ENCODE measurements at places on chromosomes 3 and 15.

- no peak for DNase-seq
Measured at GRCh38 chr3:156227704-156228103, 107.3 kb downstream of the KCNAB1 start.

GRCh38 chr3:178646186-178646862 is 110.1 kb downstream of the KCNMB2 start:
- DNase-seq, result no peak

GRCh38 chr3:53709860-53710674 is 136.2 kb downstream of the CHDH start:
- DNase-seq, result peak; percentile 49

DNA sequence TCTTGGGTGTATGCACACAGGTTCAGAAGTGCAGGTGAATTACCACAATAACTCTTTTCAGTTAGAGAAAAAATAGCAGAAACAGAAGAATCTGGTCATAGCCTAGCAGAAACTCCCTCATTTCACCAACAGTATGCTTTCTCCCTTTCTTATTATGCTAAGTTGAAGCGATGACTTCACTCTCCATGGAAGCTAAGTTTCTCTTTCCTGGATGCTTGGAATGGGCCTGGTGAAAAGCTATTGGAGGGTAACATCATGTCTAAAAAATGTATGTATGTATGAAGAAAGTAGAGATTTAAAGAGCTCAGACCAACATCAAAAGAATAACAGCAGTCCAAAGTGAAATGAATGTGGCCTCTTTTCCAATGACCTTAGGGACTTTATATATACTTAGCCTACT is 145.5 kb downstream of the TIGIT start:
- peak; percentile 56 for DNase-seq

- peak; percentile 62 for DNase-seq
Measured at GRCh38 chr3:193605876-193606275, 12.9 kb downstream of the OPA1 start.

DNA sequence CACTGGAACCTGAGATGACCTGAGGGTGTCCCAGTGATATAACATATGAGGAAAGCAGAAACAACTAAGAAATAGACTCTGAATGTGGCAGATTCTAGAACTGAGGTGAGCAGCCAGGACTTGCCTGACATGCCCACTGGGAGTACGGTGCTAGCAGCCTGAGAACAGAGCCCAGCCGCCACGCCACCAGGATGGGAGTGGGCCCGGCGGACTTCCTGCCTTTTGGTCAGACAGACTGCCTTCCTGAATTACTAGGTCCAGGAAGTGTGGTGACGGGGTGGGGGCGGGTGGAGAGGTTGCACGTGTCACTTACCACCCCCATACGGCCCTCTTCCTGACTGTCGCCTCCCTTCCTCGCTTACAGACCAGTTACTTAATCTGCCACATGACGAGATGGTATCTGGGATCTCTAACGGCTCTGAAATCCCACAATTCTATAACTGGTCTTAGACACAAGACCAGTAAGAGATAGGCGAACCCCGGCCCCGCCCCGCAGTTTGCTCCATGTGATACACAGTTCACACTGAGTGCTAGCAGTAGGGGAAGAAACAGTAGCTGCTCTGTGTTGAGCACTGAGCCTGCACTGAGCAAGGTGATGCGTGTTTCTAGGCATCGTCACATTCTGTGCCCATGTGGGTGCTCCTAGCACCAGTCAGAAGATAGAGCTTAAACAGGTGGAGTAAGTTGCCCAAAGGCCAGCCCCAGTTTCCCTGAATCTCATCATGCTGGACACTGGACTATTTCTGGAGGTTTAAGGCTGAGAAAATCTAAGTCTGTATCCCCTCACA is 95.7 kb downstream of the CPN2 start:
- no peak for DNase-seq

GRCh38 chr3:154690413-154690812 is 260.4 kb upstream of the GPR149 start:
- DNase-seq, result no peak

DNA sequence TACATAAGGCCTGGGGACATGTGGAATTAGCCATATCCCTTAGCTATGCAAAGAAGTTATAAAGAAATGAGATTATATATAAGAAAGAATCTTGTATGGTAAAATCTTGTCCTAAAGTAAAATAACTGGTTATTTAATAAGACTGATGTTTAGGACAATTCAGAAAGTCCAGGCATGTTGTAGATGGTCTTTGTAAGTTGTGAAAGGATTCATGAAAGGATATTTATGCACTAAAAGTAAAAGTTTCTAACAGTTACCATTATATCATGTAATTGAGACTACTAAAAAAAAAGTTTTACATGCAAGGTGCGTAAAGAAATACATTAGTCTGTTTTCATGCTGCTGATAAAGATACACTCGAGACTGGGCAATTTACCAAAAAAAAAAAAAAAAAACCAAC is 146.3 kb downstream of the FMN1 start:
- no peak for DNase-seq

- peak; percentile 61 for DNase-seq
Measured at GRCh38 chr3:30952786-30953185, 58.3 kb upstream of the GADL1 start.

DNA sequence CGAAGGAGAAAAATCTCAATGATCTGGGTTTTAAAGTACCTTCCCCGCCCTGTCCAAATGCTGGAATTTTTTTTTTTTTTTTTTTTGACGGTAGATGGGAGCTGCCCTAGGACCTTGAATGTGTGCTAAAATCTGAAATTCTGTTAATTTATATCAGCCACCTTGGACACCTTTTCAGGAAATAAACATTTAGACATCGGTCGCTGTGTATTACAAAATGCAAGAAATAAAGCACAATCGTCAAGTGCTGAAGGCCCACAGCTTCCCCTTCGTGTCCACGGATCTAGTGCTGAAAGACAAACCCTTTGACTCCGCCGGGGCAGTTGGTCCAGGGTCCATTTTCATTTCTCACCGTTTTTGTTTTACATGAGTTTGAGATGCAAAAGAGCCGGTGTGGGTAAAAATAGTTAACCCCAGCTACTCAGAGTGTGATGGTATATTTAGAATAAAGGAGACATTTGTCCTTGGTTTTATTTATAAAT is 90.2 kb upstream of the CHD2 start:
- DNase-seq, result peak; percentile 36

- DNase-seq, result peak; percentile 28
Measured at GRCh38 chr15:98720577-98721565, 72.5 kb downstream of the IGF1R start.

- DNase-seq, result no peak
Measured at GRCh38 chr15:40253167-40253790, 14.4 kb downstream of the PAK6 start.

DNA sequence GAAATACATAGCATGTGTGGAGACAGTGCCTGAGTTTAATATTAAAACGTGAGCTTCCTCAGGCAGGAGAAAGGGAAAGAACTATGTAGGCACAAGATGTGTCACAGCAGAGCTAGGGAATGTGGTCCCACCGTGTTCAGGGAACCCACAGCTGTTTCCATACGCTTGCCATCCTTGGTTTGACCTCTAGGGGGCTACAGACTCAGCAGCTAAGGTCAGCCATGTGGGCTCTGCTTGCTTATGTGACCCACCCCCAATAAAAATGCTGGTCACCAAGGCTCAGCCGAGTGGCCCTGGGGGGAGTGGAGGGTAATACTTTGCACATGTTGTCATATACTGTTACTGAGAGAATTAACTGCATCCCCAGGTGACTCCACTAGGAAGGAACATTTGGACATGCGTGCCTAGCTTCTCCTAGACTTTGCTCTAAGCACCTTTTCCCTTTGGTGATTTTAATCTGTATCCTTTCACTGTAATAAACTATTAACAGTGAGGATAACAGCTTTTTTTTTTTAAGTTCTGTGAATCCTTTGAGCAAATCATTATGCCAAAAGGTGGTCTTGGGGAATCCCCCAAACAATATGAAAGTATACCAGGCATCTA is 3.3 kb downstream of the TUBGCP5 start:
- peak; percentile 51 for DNase-seq

GRCh38 chr3:140571836-140572235 is 106.0 kb upstream of the TRIM42 start:
- DNase-seq, result no peak

- DNase-seq, result no peak
Measured at GRCh38 chr3:78605178-78605577, 1162.6 kb downstream of the ROBO1 start.

DNA sequence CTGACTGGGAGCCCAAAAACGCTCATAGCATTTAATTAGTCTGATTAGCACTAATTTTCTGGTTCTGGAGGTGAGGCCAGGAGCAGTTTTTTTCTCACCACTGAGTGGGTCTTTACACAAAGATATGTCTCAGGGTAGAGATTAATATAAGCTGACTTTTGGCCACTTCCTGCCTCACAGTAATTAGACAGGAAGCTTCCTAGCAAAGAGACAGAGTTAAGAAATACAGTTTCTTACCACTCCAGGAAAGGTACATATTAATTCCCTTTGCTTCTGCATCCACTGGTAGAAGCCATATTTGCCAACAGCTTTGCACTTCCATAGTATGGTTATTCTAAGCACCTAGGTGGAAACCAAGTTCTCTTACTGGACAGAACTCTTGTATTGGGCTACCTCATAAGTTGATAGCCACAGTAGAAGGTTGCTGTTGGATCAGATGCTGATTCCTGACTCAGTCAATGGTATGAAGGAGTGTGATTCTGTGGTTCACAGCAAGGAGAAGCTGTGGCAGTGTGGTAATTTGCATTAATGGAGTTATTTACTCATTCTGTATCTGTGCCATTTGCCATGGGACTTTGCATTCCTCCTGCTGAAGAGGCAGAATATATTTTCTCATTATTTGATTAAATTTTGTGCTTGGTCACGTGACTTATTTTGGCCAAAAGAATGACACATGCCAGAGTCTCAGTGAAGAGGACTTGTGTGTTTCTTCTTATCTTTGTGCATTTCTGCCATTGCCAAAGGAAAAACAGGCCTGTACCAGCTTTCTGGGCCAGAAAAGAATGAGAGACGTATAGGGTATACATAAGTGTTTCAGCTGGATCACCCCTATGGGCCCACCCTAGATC is 17.5 kb upstream of the ZBTB20 start:
- DNase-seq, result no peak

GRCh38 chr15:75823860-75824613 is 19.2 kb upstream of the UBE2Q2 start:
- no peak for DNase-seq

GRCh38 chr15:25947323-25948314 is 84.5 kb upstream of the ATP10A start:
- peak; percentile 83 for DNase-seq
